ENCODE measurements at places on chromosomes 7 and 10.

DNA sequence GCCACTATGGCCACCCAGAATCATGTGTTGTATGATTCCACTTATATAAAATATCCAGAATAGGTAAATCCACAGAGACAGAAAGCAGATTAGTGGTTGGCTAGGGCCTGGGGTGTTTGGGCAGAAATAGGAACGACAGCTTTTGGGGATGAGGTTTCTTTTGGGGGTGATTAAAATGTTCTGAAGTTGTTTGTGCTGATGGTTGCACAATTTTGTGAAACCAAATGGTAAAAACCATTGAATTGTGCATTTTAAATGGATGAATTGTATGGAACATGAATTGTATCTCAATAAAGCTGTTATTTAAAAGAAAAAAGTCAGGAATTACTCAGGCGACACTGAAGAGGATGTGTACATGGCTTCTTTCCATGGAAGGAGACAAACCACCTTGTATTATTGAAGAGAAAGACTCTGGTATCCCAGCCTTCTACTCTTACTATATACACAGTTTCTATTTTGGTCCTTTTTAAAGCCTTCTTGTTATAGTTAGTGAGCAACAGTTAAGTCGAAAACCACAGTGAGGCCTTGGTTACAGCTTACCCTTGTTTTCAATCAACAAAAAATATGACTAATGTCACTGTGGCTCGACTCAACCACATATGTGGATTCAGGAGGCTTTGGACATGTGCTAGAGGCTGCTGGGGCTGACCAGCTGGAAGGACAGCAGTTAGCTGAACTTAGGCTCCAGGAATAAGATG, 57.1 kb upstream of the KMT2E start:
- DNase-seq = peak; percentile 95

- DNase-seq = no peak
Observed at GRCh38 chr7:157495594-157495993, 158.8 kb downstream of the DNAJB6 start.

- DNase-seq = peak; percentile 31
Observed at GRCh38 chr10:75611172-75611992, 180.0 kb downstream of the LRMDA start.

DNA sequence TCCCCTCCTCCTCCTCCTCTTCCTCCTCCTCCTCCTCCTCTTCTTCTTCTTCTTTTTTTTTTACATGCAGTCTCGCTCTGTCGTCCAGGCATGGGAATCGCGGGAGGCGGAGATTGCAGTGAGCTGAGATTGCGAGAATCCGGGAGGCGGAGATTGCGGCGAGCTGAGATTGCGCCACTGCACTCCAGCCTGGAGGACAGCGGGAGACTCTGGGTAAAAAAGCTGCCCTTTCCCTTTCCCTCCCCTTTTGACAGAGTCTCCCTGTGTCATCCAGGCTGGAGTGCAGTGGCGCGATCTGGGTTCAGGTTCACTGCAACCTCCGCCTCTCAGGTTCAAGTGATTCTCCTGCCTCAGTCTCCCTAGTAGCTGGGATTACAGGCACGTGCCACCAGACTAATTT, 168.1 kb upstream of the MALRD1 start:
- no peak for DNase-seq

DNA sequence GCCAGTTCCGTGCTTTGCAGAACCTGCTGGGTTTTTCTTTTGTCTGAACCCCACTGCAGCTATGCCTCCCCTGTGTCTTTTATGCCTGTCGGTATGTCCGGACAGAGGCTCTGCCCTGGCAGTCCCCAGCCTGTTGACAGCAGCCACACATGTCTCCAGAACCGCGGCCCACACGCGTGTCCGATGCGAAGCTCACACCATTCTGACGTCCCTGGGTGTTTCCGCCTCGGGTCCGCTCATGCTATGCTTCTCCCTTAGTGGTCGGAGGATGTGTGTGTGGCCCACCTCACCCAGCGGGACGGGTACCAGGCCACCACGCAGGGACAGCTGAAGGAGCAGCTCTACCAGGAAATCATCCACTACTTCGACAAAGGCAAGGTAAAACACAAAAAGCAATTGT, 164.6 kb upstream of the NPS start:
- no peak for DNase-seq

DNA sequence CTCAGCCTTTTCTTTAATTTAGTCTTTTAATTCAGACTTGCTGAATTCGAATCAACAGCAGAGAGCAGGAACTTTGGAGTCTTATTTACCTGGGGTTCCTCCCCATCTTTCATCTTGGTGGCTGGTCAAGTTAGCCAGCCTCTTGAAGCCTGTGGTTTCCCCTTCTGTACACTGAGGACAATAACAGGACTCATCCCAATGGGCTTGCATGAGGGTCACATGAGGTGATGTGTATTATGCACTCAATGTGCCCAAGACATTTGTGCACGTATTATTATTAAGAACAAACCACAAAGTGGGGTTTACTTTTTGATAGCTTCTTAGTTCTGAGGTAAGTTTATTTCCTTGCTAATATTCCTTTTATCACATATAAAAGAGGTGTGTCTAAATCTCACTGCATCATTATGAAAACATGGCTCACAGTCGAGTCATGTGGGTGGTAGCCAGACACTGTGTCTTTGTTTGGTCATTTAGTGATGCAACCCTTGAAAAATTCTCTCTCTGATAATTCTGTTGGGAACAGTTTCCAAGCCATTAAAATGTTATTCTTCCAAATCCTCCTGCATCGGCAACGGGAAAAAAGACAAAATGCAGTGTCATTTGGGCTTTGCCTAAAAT, 86.5 kb upstream of the GRB10 start:
- DNase-seq = peak; percentile 89

DNA sequence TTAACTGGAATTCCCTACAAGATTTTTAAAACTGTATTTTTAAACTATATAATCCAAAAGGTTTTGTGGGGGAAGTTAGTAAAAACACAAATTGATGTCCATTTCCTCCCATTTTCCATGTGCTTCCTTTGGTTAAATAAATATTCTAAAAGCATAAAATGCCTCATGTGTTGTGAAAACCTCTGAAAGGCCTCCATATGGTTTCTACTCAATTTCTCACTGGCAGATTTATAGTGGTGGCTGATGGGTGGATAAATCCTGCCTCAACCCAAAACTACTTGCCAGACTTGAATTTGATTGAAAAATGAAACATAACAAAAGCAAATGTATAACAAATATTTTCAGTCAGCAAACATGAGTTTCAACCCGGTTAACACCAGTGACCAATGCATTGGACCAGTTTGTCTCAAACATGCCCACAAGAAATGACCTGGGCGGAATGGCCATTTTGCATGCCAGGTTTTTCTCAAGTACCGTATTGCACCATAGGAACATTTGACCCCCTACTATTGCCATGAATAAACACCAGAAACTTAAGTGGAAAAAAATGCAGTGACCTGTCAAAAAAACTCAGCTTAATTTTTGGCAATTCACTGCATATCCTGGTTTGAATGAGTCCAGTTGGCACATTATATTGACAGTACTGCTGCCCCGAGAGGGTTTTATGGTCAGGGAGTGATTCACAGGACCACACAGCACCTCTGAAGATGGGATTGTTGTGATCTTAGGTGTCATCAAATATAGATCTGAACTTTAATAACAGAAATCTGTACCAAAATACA, 454.6 kb upstream of the ANKRD30A start:
- no peak for DNase-seq

GRCh38 chr10:70254778-70255328, 21.6 kb upstream of the PPA1 start:
- DNase-seq = no peak

DNA sequence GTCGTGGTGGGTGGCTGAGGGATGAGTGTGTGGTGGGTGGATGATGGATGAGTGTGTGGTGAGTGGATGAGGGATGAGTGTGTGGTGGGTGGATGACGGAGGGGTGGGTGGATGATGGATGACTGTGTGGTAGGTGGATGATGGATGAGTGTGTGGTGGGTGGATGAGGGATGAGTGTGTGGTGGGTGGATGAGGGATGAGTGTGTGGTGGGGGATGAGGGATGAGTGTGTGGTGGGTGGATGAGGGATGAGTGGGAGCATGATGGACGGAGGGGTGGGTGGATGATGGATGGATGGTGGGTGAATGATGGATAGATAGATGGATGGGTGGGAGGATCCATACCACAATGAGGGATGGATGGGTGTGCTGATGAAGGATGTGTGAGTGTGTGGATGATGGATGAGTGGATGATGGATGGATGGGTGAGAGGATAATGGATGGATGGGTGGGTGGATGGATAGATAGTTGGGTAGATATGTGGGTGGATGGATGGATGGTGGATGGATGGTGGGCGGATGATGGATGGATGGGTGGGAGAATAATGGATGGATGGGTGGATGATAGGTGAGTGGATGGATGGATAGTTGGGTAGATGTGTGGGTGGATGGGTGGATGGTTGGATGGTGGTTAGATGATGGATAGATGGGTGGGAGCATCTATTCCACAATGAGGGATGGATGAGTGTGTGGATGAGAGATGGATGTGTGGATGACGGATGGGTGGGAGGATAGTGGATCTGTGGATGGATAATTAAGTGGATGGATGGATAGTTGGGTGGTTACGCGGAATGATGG, 266.8 kb downstream of the CELF2 start:
- no peak for DNase-seq

- DNase-seq = no peak
Observed at GRCh38 chr7:47654672-47655298, 72.9 kb upstream of the TNS3 start.

DNA sequence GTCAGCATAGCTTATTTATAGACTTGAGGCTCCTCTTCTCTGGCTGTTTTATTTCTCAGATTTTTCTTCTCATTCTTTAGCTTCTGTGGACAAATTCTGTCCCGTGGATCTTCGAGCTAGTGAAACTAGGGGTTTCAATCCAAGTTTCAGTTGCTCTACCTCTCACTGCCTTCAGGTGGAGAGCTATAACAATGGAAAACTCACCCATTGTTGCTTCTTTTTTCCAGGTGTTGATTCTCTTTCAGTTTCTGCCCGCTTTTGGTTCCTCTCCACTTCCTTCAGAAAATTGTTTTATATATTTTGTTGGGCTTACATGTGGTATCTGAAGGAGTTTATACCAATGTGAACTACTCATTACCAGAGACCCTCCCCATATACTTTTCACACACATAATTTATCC, 266.1 kb downstream of the TCF7L2 start:
- peak; percentile 30 for DNase-seq

DNA sequence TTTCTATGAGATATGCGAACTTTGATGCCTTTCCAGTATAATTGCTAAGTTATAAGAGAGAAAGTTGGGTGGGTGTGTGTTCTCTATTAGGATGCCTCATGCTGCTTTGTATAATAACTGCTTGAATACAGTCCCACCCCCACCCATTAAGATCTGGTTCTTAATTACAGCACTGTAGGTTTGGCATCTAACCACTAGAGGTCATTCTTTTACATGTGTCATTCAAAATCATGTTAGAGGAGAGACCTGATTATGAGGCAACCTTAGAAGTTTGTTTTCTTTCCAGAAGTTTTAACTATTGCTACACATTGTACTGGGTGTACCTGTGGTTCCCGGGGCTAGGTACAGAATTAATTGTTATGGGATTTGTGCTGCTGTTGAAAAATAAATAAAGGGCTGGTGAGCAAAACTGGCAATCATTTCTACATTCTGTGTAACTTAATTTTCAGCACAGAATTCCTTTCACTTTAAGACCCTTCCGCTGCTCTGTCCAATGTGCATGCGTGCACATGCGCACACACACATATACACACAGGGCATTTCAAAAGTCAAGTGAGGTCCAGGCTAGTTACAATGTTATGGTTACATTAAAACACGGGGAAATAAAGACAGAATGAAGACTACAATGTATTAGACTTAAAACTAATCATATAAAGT, 1156.3 kb downstream of the SORCS3 start:
- peak; percentile 66 for DNase-seq

DNA sequence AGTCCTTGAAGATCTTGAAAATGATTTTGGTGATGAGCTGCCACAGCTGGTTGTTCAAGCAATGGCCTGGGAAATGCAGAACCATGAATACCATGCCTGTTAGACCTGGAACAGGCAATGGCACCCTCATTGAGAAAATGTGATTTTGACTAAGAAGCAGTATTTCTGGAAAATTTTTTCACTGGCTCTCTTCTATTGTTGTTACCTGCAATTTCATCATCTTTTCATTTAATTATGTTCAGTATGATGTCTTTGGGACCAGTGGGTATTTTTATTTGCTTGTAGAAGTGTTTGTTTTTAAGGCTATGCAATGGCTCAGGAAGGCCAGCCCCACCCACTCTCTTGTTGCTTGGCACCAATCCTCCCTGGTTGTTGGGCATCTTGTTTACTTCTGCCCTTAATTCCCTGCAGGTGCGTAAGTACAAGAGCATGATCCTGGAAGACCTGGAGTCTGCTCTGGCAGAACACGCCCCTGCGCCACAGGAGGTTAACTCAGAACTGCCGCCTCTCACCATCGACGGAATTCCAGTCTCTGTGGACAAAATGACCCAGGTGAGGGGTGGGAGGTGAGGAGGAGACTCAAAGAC, 78.6 kb downstream of the NRF1 start:
- DNase-seq = no peak

DNA sequence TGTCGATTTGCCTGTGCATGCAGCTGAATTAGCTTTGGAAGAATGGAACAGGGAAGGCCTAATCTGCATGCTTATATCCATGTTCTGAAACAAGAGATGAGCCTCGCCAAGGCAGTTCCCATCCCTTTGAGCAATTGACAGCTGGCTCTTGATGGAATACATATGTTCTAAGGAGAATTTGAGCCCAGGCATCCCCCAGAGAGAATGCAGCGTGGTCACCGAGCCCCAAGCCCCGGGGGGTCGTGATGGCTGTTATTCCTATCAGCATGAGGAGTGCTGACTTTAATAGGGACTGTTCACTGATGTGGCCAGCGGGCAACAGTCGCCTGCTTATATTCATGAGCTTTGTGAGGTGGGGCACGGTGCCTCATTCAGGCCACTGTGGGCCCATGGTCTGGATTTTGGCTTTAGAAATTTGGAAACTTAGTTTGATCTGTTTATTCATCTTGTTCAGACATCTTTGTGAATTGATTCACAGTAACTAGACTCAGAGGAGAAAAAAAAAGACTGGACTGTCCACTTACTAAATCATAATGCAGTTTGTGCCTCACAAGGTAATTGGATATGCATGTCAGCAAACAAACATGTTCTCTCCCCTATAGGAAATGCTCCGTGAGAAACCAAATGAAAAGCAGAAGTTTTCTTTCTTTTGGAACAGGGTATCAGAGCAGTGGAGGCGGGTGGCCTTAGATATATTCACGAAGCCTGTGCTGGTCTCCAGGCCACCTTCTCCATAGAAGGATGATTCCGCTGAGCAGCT, 204.9 kb downstream of the CCDC3 start:
- no peak for DNase-seq

DNA sequence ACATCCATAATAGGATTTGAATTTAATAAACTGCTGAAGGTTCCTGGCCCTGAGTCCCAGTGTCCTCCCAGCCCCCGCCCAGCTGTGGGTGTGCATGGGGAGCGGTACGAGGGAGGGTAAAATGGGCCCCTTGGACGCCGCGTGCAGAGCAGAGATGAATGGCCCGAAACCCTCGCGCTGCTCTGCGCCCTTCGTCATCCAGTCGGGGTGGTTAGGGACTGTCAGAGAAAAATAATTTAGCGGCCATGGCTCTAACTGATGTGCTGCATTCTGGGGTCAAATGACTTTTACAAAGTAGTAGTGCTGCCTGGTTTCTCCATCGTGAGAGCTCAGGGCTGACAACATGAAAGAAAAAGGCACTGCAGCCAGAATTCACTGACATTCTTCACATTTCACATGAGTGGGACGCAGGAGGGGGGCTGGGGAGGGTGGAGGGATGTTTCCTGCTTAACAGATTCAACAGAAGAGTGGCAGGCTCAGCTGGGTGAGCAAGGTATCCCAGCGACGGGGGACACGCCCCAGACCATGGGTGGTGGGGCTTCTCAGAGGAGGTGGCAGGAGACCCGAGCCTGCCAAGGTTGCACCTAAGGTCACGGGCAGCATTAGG, 304.5 kb downstream of the WDR37 start:
- no peak for DNase-seq

GRCh38 chr10:19961076-19962053, 145.1 kb downstream of the PLXDC2 start:
- no peak for DNase-seq

Data from kidney tubule cell (primary cell).